ENCODE measurements at places on chromosomes 6 and 20.

DNA sequence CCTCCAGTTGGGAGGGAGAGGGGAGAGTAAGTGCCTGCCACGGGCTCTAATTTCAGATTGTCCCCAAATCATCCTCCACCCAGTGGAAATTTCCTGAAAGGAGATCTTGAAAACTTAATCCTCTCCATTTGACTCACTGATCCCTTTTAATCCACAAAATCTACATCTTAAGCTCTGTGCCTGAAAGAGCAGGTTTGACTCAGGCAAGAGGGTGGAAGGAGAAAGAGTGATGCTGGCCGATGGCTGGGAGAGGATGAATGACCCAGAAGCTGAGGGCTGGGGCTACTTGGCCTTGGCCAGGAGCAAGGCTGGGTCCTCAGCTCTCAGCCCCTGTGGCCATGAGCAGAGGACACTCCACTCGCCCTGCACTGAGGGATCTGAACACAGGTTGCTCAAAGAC lies 8.1 kb downstream of the BPIFA2 start:
- no peak for DNase-seq

- peak; percentile 10 for DNase-seq
Observed at GRCh38 chr6:31368461-31368860, 11.5 kb upstream of the HLA-B start.

- no peak for DNase-seq
Observed at GRCh38 chr6:152859225-152859624, 108.6 kb downstream of the VIP start.

DNA sequence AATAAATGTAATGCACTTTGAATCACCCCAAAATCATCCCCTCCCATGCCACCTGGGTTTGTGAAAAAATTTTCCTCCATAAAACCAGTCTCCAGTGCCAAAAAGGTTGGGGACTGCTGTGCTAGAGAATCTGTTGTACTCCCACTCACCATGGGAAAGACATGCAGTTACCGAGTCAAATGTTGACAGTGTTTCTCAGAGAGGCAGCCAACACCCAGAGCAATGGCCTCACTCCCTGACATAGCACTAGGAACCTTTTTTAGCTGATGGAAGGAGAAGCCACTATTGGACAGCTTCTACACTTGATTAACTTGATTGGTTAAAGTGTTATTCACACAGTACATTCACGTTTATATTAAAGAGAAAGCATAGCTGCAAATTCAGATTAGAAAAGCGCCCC lies 59.8 kb upstream of the MANEA start:
- no peak for DNase-seq

DNA sequence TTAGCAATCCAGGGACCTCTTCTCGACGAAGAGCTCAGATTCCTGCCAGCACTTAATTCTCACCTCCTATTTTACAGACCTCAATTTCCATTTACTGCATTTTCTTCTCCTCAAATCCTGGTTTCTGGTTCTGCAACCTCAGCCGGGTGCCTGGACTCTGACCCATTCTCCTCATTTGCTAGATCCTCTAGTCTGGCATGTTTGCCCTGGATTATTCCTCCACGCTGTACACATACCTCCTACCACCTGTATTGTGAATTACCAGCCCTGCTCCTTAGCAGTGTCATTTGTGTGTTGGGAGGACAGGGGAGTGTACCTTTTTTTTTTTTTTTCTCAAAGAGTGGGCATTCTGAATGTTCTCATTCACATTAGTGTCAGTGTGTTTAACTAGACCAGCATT lies 204.4 kb downstream of the ZMYND8 start:
- DNase-seq, result no peak

DNA sequence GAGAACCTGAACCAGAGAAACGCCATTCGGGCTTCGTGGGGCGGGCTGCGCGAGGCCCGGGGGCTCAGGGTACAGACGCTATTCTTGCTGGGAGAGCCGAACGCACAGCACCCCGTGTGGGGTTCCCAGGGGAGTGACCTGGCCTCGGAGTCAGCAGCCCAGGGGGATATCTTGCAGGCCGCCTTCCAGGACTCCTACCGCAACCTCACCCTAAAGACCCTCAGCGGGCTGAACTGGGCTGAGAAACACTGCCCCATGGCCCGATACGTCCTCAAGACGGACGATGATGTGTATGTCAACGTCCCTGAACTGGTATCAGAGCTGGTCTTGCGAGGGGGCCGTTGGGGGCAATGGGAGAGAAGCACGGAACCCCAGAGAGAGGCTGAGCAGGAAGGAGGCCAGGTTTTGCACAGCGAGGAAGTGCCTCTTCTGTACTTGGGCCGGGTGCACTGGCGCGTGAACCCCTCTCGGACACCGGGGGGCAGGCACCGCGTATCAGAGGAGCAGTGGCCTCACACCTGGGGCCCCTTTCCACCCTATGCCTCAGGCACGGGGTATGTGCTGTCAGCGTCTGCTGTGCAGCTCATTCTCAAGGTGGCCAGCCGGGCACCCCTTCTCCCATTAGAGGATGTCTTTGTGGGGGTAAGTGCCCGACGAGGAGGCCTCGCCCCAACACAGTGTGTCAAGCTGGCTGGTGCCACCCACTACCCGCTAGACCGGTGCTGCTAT lies 904 bp downstream of the B3GALT4 start:
- no peak for DNase-seq

GRCh38 chr6:160792708-160793107 lies 90.7 kb downstream of the PLG start:
- DNase-seq, result peak; percentile 28

DNA sequence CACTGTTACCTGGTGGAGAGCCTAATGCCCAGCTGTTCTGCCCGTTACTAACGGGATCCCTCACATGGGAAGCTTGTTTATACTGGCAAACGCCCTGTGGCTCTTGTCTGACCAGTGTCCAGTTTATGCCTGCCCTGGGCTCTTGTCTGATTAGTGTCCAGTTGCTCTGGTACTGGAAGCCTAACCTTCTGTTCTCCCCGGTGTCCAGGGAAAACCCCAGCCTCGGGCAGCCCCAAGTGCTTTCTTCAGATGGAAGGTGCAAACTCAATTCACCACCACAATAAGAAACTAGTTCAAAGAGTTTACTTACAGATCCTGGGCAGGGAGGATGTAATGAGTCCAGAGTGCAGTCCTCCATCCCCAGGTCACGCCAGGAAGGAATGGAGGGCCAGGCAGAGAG lies 148.4 kb downstream of the TBXT start:
- no peak for DNase-seq

DNA sequence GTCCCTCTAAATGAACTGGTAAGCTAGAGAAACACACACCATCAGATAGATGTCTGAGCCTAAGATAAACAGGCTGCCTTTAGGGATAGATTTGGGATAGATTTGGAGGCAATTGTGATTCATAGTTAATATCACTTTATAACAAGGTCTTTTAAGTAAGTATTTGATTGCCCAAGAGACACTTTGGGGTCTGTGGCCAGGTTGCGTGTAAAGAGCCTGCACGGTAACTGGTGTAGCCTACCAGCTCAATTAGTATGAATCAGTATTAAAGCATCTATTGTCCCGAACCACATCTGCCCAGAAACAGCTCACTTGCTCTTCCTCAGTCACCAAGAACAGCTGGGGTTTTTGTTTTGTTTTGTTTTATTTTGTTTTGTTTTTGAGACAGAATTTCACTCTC lies 193.3 kb downstream of the SASH1 start:
- DNase-seq, result no peak

- DNase-seq, result no peak
Observed at GRCh38 chr6:90581146-90581545, 5.7 kb downstream of the MAP3K7 start.

GRCh38 chr6:111215131-111215530 lies 127.8 kb downstream of the SLC16A10 start:
- DNase-seq, result no peak

DNA sequence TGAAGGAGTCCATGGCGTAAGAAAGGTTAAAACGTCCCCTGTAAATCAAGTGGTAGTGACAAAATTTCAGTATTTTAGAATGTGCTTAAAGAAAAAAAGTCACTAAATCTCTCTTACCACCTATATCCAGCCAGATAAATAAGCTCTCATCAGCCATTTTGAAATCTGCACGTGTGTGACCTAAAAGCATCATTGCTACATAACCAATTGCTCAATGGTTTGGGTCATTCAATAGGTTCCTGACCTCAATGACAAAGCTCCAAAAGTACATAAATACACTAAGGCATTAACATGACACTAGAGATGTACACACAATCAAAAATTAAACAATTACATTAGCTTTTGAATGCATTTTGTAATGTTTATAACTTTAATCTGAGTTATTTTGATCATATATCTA lies 272.4 kb downstream of the GMDS start:
- no peak for DNase-seq

DNA sequence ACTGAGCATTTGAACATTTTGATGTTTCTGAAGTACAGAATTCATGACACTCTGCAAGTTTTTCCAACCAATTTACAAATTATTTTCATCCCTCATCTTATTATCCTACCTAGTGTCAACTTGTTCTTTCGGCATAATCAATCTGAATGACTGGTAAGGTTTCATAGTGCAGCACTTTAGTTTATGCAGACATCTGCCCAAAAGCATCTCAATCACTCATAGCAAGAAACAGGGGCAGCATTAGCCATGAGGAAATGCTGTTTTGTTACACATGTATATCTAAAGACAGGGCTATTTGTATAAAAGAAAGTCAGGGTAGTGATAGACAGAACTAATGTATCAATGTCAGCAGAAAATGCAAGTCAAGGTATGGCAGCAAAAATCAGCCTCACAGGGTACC lies 378.1 kb upstream of the AGPAT4 start:
- no peak for DNase-seq

GRCh38 chr6:40774932-40775331 lies 187.8 kb upstream of the LRFN2 start:
- no peak for DNase-seq

DNA sequence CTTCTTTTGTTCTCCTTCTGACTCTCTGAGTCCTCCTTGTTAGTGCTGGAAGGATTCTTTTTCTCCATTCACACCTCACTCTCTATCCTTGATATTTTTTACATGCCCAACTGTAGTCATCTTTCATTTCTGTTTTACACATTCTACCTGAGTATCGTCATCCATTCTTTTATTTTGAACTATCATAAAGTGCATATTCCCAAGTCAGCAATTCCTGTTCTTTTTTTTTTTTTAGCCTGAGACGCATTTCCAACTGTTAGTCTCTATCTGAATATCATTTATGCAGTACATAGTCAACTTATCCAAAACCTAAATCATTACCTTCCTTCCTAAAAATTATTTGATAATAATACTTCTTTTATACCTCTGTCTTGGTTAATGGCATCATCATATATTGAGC lies 207.5 kb downstream of the NKAIN2 start:
- no peak for DNase-seq

Data from bronchial epithelial cell (primary cell).